ENCODE measurements at places on chromosomes 3 and 15.

DNA sequence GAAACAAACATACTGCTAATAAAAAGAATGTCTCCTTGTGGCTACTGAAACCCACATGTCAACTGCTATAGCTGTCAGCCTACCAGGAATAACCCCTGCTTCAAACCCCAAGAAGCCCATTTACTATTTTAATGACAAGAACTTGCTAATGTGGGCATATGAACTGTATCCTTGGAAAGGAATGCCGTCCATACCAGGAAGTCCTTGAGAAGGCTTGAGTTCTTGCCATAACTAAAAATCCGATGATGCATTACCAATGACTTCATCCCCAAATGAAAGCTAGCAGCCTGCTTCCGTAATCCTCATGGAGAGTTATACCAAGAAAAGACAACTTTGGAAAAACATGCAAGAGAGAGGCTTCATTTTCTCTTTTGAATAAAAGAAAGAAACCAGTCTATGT, 34.8 kb downstream of the MINDY4B start:
- no peak for ATAC-seq

DNA sequence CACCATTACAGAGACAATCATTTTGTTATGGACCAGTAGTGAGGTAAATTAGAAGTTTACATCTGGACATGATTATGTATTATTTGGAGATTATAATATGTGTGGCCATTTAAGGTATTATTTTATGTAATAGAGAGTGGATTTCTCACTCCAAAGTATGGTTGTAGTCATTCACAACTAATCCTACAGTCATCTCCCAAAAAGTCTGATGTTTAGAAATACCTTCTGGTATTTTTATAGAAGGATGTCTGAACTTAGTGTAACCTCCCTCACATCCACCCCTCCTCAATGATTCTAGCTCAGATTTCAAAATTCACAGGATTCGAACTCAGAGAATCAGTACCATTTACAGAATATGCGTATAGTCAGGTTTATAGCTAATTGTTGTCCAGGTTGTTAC, 346.6 kb upstream of the MEIS2 start:
- no peak for ATAC-seq

- no peak for ATAC-seq
Measured at GRCh38 chr15:99906311-99906710, 173.1 kb upstream of the LYSMD4 start.

GRCh38 chr3:167978486-167978885, 117.2 kb downstream of the GOLIM4 start:
- ATAC-seq: no peak

GRCh38 chr3:148307443-148307843, 390.3 kb upstream of the AGTR1 start:
- no peak for ATAC-seq

All from gastroesophageal sphincter (tissue), 4 donors.